ENCODE measurements at places on chromosomes 13 and 19.

DNA sequence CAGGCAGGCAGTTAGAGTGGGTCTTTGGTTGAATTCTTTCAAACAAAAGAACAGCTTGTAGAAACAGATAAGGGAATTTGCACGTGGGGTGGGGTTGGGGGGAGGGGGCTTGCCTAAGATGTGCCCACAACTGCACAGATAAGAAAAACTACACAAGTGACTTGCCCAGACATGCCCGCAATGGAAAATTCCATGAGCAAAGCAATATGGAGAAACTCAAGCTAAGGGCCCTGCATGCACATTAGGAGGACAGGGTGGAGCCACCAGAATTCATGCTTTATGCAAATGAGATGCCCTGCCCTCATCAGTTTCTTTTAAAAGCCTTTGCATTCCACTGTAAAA, 755.6 kb upstream of the MIR17HG start:
- DNase-seq, result no peak

DNA sequence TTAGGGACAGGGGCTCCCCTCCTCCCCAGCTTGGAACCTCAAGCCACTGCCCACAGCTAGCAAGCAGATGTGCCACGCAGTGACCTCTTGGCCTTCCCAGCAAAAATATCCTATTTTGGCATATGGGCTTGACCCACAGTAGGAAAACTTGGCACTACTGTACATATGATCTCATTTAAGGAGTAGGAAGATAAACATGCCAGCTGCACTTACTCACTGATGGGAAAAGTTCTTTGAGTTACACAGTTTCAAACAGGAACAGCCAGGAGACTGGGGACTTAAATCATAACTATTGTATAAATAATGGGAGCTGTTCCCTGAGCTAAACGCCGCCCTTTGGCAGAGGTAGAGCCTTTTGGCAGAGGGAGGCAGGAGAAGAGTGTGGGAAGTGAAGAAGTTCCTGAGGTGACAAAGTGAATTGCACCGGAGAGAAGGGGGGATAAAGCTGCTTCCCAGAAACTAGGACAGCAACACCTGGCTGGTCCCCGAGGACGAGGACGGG, 6.1 kb downstream of the SACS start:
- DNase-seq, result no peak

GRCh38 chr13:79548902-79549301, 67.9 kb downstream of the NDFIP2 start:
- DNase-seq, result no peak

DNA sequence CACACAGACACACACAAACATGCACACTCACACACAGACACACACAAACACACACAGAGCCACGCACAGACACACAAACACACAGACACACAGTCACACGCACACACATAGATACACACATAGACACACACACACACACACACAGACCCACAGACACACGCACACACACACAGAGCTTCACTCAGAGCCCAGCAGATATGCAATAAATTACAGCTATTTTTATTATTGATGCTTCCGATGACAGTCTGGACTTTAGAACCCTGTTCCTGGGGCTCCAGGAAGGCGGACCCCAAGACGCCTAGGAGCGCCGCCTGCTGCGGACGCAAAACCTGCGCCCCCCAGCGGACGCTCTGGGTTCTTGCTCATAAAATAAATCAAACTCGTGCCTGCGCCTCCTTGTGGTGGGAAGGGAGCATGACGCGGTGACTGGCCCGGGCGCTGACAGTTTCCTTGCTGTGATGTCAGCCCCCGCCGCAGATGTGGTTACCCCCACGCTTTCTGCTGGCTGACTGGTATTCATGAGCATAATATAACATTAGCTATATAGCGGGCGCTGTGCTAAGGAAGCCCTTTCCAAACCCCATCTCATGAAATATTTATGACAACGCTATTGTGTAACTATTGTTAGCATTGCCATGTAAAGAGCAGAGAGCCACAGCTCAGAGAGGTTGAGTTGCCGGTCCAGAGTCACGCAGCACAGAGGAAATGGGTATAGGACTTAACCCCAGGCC, 64.4 kb upstream of the TM9SF2 start:
- no peak for DNase-seq

GRCh38 chr13:66087269-66087710, 1142.8 kb downstream of the PCDH9 start:
- DNase-seq, result no peak

- no peak for DNase-seq
These were observed 497.5 kb downstream of the COG6 start for GRCh38 chr13:40152922-40153321.

DNA sequence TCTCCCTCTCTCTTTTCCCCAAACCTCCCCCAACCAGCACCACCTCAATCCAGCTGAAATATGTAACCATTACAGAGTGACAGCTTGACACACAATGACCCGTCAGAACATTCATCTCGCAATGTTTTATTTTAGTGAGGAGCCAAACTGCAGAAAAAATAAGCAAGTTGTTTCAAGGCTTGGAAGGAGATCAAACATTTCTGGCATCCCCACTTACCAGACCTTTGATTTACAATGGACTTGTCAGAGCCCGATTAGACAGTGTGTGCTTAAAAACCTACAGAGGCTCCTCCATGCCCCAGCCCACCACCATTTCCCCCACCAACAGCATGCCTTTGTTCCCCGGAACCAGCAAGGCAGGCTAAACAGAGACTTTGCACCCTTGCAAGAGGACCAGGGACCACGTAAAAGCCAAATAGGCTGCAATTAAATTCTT, 382.8 kb upstream of the ZNF507 start:
- no peak for DNase-seq

DNA sequence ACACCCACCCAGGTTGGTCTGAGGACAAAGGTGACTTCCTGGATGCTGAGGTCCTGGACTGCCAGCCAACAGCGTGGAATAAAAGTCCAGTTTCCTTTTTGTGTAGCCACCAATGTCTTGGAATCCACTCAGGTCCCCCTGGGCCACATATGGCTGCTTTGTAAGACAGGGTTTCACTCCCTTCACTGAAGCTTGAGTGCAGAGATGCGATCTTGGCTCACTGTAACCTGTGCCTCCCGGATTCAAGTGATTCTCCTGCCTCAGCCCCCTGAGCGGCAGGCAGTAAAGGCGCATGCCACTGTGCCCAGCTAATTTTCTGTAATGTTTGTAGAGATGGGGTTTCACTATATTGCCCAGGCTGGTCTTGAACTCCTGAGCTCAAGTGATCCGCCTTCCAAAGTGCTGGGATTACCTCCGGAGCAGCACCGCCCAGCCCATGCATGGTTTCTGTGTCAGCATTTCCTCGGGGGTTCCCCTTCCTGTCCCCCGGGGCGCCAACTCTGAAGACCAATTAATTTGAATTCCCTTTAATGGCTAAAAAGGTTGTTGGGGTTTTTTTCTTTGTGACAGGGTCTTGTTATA, 17.5 kb downstream of the KANK2 start:
- no peak for DNase-seq

DNA sequence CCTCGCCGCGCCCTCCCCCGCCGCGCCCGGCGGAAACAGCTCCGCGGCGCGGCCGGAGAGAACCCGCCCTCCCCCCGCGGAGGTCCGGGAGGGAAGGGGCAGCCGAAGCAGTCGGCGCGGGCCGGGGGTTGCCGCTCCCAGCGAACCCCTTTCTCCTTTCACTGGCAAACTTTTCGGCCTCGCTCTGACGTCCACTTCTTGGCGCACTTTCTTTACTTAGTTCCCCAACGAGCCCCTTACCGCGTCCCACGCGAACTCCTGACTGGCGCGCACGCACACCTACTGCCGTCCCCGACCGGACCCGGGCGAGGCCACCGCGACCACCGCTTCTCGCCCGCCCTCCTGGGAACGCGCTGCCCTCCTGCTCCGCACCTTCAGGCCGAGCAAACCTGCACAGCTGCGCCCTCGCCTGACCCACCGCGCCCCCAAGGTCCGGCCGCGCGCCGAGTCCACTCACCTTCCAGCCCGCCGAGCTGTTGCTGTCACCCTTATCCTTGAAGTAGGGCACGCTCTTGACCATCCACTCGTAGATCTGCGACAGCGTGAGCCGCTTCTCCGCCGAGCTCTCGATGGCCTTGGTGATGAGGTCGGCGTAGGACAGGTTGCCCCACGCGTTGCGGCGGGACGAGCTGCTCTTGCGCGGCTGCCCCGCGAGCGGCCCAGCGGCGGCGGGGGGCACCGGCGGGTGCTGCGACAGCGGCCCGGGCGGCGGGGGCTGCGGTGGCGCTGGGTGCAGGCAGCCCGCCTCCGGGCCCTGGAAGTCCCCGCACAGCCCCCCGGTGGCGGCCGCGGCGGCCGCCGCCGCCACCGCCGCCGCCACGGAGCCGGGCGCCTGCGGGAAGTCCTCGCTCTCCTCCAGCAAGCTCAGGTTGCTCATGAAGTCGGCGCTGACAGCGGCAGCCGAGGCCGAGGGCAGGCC, 1.1 kb downstream of the FOXO1 start:
- DNase-seq, result peak; percentile 32

Data from GM12891 (cell line).